ENCODE measurements at places on chromosomes 5 and 9. TPM values are rescaled to one million over a fixed set of nuclear protein-coding genes. Genes with fewer than 3 reads are reported as not detected.
A peak's percentile ranks its signal among the peaks of the same experiment; 100 is the strongest.

Gene CARD9
- 1.7 TPM for total RNA-seq

Gene CATSPER3
- 0.61 TPM for total RNA-seq

Gene PSMB7
- 159 TPM for total RNA-seq

DNA sequence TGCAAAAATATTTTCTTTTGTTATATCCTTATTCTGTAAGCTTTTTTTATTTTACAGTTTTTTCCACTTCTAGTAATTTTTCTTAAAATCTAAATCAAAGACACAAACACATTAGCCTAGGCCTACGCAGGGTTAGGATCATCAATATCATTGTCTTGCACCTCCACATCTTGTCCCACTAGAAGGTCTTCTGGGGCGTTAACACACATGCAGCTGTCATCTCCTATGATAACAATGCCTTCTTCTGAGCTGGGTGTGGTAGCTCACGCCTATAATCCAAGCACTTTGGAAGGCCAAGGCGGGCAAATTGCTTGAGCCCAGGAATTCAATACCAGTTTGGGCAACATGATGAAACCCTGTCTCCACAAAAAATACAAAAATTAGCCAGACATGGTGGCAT is 78.9 kb upstream of the LRRC70 start:
- no peak for DNase-seq

DNA sequence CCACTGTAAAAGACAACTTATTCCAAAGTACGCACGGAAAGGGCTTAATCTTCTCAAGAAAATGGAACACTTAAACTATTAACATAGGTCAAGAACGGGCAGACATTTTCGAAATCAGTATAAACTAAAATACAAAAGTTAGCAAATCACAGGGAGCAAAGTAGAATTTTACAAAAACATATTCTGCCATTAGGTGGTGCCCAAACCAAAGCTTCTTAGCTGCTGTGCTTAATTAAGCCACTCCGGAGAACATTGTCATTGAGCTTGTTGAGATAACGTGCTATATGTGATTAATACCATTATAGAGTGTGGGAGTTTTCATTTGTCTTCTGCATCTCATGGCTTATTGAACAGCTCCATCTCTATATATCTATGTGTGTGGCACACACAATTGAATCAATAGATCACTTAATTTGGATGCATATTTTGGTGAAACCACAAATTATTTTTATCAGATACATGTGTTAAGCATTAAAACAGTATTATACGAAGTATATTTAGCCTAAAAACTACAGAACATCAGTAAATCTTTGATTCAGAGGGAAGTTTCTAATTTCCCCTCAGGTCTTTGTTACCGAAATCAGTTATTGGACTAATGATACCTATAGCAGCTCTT is 23.4 kb downstream of the UBLCP1 start:
- DNase-seq = peak; percentile 52
